ENCODE measurements at places on chromosomes 1 and 21.

DNA sequence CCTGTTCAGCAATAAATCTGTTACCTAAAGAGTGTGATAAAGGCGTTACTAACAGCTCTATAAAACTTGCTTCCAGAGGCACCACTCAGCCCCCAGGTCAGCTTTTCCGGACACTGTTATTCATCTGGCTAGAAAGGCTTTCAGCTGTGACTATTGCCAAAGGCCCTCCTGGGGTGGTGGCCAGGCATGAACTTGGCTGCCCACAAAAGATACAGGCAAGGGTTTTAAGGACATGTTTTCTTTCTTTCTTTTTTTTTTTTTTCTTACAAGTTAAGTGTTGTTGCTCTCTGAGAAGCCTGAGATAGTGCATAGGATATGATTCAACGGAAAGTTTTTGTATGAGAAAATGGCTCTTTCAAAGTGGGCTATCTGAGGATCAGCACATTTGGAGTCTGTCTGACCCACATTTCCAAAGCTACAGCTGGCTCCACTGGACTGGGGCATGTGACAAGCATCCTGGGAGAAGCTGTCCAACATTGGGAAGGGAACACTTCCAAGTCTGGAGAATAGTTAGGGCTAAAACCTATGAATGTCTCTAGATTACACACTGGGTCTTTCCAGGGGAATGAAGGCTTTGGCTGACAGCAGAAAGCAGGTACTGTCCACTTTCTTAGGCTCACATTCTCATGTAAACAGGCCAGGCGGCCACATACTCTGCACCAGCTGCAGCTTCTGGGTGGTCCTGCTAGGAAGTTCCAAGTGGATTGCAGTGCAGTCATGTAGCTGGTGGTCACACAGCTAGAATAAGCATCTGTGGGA is 639.7 kb downstream of the LMO4 start:
- no peak for DNase-seq

GRCh38 chr1:33637846-33638440 is 165.5 kb downstream of the ZSCAN20 start:
- DNase-seq: no peak

GRCh38 chr1:205543351-205544301 is 39.2 kb downstream of the CDK18 start:
- DNase-seq: no peak

- DNase-seq: no peak
Observed at GRCh38 chr1:184759651-184760050, 5.0 kb upstream of the EDEM3 start.

DNA sequence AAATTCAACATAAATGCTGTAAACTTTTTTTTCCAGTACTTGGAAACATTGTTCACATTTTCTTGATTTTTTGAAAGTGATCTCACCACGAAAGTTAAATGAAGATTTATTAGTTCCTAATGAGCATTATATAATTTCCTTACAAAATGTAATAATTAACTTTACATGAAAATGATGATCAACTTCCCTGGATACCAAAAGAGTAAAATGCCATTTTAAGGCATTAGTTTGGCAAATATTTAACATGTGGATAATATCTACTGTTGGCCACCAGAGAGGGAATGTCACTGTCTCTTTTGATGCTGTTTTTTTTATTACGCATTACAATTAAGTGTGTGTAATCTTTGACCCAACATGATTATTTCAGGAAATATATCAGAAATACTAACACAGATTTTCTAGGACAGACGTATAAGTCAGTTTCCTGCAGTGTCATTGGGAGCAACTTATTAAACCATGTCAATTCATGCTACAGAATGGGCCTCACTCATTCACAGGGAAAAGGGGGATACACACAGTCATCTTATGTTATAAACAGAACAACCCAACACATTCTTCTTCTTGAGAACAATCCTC is 903.9 kb upstream of the ADGRL2 start:
- DNase-seq: no peak

GRCh38 chr1:114641377-114641776 is 28.5 kb downstream of the DENND2C start:
- DNase-seq: no peak

GRCh38 chr1:242205622-242206489 is 207.0 kb upstream of the MAP1LC3C start:
- DNase-seq: no peak

- DNase-seq: no peak
Observed at GRCh38 chr1:5727871-5728643, 264.2 kb downstream of the NPHP4 start.

DNA sequence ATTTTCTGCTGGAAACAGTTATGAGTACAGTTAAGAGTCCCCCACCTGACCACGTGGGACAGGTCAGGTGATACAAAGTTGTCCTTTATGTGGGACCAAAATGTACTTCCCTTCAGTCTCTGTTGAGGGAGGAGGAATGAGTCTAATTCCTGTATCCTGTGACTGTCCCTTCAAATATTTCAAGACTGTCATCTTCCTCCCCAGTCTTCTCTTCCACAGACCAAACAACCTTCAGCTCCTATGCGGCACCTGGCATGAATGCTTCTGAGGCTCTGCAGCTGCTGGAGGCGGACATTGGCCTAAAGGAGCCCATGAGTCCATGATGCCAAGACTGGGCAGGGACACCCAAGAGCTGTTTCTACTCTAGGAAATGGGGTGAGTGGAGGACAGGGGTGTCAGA is 72.1 kb upstream of the SIM2 start:
- DNase-seq: no peak

DNA sequence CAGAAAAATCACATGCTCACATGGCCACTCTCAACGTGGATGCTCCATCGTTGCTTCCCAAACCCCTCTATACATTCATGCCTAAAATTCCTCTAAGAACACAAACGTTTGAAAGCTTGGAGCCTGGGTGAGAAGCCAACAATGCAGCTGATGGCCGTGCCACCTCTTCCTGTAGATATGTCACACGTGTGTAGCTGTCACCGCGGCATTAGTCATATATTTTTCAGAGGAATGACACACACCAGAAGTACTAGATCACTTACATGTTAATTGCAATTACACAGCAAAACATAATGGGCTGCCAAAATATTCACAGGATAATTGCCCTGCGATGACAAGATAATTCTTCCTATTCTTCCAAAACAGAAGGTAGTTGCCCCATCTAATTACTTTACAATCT is 112.7 kb upstream of the BACE2 start:
- no peak for DNase-seq

DNA sequence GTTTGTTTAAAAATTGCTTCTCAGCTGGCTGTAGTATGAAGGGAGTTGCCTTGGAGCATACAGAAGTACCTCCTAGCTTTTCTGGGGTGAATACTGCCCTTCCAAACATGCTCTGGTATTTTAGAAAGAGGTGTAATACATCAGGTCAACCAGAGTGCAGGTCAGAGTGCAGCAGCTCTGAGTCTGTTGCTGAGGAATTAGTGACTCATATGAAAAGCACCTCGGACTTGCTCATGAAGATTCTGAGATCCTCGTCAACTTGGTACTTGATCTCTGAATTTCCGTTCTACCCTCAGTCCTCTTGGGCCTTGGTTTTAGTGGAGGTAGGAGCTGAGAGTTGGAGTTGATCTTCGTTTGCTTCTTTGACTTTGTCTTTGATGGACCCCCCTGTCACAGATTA is 67.3 kb downstream of the NOS1AP start:
- no peak for DNase-seq

- no peak for DNase-seq
Observed at GRCh38 chr1:203703586-203703985, 61.4 kb upstream of the LAX1 start.

- no peak for DNase-seq
Observed at GRCh38 chr21:37582590-37582989, 216.0 kb downstream of the DYRK1A start.

DNA sequence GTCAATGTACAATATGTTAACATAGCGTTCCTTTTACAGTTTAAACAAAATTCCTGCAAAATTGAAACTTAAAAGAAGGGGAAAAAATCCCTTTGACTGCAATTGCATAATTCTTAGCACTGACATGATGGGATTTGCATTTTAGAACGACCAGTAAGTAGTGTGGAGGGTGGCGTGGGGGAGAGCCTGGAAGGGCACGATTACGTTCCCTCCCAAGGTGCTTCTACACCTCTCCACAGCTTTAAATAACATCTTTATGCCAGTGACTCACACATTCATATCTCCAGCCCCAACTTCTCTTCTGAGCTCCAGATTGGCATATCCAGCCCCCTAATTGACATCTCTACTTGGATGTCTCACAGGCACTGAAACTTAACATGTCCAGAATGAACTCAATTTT is 64.3 kb downstream of the OLFML3 start:
- no peak for DNase-seq

DNA sequence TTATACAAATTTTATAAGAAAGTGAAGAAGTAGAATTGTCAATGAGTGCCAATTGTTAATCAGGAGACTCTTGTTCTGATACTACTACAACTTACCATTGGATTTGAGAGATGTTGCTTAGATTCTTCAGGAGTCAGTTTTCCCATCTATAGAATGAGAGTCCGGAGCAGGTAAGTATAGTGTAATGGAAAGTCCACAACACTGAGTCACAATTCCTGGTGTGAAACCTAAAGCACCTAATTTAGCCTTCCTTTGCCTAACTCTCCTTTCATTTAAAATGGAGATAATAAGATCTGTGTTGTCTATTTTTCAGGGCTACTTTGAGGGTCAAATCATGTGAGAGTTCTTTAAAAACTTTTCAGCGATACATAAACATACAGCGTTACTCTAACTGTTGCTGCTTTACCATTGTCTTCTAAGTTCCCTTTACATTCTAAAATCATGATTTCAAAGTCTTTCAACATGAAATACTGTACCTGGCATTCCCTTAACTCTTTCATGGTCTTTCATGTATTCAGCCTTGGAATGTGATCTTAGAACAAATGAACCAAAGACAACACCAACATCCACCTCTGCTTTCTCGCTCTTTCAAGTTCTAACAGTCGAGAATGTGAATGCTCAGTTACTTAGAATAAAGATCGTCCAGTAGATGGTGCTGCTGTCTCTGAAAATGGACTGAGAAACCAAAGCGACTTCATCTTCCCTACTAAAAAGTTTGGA is 90.9 kb downstream of the SLC30A10 start:
- DNase-seq: no peak

DNA sequence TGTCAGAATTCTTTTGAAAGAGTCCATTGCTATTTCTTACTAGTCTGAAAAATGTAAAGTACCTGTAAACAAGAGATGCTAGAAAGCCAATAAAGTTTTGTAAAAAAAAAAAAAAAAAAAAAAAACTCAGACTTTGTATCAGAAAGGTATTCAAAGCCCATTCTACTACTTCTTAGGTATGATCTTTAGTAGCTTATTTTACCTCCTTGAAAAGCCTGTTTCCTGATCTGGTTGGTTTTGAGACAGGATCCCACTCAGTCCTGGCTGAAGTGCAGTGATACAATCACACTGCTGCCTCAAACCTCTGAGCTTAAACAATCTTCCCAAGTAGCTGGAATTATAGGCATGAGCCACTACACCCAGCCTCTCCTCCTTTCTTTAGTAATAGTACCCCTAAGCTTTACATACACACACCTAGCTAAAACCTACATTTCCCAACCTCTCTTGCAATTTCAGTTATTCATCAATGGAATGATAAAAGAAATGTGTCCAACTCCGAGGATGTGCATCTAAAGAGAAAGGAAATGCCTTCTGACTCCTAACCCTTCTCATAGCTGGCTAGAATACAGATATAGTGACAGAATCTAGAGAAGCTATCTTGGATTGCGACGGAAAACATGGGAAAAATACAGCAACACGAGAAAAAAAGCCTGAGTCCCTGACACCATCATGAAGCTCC is 30.6 kb downstream of the EPS15 start:
- DNase-seq: no peak

- DNase-seq: no peak
Observed at GRCh38 chr1:201562257-201562656, 23.3 kb downstream of the NAV1 start.

GRCh38 chr1:206012086-206012859 is 9.1 kb upstream of the RAB7B start:
- peak; percentile 15 for DNase-seq

- DNase-seq: no peak
Observed at GRCh38 chr1:1120096-1120495, 4.2 kb upstream of the C1orf159 start.

All from naive thymus-derived CD4-positive, alpha-beta T cell (primary cell).